Stimulated activated CD8-positive, alpha-beta memory T cell treated with anti-CD3 and anti-CD28 coated beads, Interleukin-7, amount 100 ng/mL, for 1 hour (primary cell): ENCODE measurements at places on chromosomes 3 and 15.
A peak's percentile ranks its signal among the peaks of the same experiment; 100 is the strongest.

GRCh38 chr3:172286548-172287148, 161.6 kb downstream of the GHSR start:
- no peak for DNase-seq

- no peak for DNase-seq
Measured at GRCh38 chr3:168860592-168860991, 764.9 kb upstream of the GOLIM4 start.

GRCh38 chr3:124643453-124643852, 86.8 kb upstream of the UMPS start:
- no peak for DNase-seq

DNA sequence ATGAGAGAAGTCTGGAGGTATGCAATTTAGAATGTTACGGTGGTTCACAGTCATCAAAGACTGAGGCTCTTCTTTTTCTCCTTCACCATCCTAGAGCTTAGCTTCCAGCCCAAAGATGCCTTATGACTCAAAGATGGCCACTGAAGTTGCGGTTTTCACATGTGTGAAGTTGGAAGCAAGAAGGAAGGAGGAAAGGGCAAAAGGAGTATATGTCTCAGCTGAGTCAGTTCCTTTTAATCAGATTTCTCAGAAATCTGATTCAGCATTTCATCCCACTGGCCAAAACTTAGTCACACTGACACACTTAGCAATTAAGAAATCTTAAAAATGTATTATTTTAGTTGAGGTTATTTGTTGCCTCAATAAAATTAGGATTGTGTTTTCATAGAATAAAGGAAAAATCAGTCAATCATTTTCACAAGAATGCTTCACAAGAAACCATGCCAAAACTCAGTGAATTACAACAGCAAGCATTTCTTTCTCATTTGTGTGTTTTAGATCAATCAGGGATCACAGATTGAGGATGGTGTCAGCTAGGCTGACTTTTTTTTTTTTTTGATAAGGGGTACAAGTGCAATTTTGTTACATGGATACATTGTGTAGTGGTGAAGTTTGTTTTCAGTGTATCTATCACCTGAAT, 211.1 kb upstream of the GADL1 start:
- DNase-seq: no peak

- DNase-seq: no peak
Measured at GRCh38 chr3:194364652-194365434, 4.7 kb downstream of the LRRC15 start.

- DNase-seq: peak; percentile 13
Measured at GRCh38 chr15:40358471-40359353, 693 bp downstream of the DISP2 start.

GRCh38 chr15:92449476-92449875, 55.8 kb downstream of the ST8SIA2 start:
- DNase-seq: no peak

- DNase-seq: no peak
Measured at GRCh38 chr15:66863390-66864085, 161.5 kb downstream of the SMAD6 start.

- DNase-seq: no peak
Measured at GRCh38 chr3:172133838-172134237, 94.5 kb downstream of the FNDC3B start.
